ENCODE measurements at places on chromosomes 12 and 14. TPM values are rescaled to one million over a fixed set of nuclear protein-coding genes. Genes with fewer than 3 reads are reported as not detected.

- DNase-seq: no peak
Observed at GRCh38 chr14:98890556-98891340, 381.2 kb downstream of the BCL11B start.

DNA sequence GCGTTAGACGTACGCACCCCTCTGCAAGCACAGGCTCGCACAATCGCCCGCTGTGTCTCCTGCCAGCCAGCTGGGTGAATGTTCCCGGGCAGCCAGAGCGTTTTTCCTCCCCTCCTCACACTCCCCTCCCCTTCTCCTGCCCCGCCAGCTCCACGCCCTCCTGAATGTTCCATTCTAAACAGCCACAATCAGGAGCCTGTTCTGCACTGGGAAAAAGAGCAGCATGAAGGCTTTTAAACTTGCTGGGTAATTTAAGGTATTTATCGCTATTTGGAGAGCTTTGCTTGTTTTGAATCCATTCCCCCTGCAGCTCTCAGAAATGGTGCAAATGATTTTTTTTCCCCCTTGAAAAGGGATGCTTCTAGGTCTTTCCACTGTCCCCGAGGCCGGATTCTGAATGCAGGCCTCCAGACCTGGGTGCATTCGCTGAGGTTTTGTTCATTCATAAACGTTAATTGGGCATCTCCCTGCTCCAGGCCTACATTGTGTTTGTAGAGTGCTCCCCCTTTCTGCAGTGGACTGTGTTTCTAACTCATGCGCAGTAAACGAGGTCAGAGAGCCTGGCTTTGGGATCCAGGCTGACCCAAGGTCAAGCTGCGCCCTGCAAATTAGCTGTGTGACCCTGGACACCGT lies 212.5 kb downstream of the CHST11 start:
- DNase-seq: no peak

GRCh38 chr14:100540141-100540925 lies 46.9 kb downstream of the BEGAIN start:
- peak; percentile 54 for DNase-seq

- DNase-seq: no peak
Observed at GRCh38 chr12:15797818-15798217, 8.6 kb upstream of the EPS8 start.

GRCh38 chr12:11827091-11828061 lies 177.9 kb downstream of the ETV6 start:
- DNase-seq: no peak

- no peak for DNase-seq
Observed at GRCh38 chr12:83939718-83940117, 972.9 kb downstream of the SLC6A15 start.

GRCh38 chr14:35879654-35880249 lies 53.6 kb downstream of the BRMS1L start:
- DNase-seq: no peak

DNA sequence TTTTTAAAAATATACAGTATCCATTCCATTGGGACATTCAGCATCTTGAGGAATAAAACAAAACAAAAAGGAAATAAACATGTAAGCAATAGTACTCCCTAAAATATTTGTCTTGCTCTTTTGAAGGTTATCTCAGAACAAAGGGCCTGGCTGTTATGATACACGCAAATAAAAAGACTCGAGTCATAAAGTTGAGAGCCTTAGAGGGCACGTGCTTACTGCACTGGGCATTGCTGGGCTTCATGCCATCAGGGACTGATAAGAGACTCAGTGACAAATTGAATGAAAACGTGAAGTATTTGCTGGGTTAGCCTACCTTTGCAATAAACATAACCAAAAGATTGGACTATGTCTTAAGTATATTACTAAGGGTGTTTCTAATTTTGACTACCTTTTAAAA lies 118.9 kb downstream of the SLC35F4 start:
- peak; percentile 38 for DNase-seq

GRCh38 chr12:32158525-32158924 lies 51.9 kb downstream of the BICD1 start:
- no peak for DNase-seq

DNA sequence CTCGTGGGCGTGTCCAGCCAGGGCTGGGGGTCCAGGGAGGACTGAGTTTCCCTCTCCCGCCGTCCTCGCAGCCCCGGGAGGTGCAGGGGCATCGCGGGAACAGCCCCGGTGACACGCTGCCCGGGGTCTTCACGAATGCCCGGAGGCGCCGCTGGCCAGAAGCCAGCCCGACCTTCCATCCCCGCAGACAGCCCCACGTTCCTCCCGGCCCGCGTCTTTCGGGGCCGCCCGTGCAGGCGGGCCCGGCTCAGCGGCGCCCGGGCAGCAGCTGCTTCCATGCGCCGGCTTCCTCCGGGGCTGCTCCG lies 827 bp upstream of the TEDC1 start:
- DNase-seq: no peak

GRCh38 chr14:79279645-79280597 lies 931.4 kb downstream of the DIO2 start:
- DNase-seq: peak; percentile 27

DNA sequence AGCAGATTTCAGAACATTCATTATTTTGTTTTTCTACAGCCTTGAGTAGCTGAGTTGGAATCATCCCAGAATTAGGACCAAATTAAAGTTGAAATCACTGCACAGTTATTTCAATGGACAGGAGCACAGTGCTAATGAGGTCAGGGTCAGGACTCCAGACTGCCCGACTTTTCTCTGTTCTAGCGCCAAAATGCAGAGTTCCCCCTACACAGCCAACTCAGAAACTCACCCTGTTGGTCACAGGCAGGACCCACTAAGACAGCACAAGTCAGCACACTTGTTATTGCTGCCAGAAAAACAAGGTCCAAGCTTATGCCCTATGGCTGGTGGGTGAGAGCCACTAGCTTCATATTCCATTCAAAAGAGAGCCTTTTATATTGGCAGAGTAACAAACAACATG lies 198.1 kb upstream of the KRR1 start:
- no peak for DNase-seq

DNA sequence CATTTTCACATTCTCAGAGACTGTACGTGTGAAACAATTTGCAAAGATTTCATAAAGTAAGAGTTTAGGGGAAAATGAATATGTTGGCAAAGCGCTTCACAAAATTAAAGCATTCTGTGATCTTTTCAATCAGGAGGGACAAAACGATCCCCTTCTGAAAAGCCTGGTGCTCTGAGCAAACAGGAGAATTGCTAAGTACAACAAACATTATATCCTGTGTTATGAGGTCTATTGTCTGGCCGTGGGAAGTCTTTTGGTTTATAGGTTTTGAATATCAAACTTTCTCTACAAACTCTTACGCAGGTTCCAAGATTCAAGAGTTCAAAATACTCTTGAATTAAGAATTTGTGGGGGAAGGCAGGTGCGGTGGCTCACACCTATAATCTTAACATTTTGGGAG lies 7.2 kb upstream of the FOXN3 start:
- no peak for DNase-seq

- DNase-seq: no peak
Observed at GRCh38 chr12:33546004-33546403, 106.4 kb upstream of the SYT10 start.

GRCh38 chr12:54185919-54186318 lies 2.9 kb downstream of the SMUG1 start:
- no peak for DNase-seq

- DNase-seq: no peak
Observed at GRCh38 chr12:106586803-106587684, 4.2 kb downstream of the RFX4 start.

GRCh38 chr12:57869298-57869926 lies 22.9 kb upstream of the CTDSP2 start:
- no peak for DNase-seq

DNA sequence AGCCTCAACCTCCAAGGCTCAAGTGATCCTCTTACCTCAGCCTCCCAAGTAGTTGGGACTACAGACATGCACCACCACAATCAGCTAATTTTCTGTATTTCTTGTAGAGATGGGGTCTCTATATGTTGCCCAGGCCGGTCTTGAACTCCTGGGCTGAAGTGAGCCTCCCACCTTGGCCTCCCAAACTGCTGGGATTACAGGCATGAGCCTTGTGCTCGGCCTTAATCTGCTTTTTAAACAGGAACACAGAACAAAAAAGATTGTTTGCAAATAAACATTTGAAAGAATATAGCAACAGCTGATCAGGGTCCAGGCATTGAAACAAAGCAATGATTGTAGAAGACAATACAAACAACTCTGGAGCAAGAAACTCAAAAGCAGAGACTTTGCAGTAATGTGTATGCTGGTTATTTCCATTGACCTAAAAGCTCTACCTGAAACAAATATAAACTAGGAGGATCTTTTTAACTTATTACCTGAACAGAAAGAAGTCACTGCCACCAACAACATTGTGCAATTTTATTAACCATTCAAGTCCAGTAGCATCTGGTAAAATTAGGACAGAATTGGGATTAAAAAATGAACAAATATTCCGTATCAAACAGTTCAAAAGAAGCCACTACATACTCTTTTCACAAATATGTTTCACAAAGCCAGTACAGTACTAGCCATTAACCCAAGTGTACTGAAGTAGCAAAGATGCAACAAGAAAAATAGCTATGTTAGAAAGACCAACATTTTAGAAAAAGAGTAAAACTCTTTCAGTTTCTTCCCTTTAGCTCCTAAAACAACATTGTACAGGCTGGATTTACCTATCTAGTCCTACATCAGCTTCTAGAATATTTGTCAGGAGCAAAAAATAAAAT lies 14.2 kb downstream of the AMN1 start:
- DNase-seq: no peak

DNA sequence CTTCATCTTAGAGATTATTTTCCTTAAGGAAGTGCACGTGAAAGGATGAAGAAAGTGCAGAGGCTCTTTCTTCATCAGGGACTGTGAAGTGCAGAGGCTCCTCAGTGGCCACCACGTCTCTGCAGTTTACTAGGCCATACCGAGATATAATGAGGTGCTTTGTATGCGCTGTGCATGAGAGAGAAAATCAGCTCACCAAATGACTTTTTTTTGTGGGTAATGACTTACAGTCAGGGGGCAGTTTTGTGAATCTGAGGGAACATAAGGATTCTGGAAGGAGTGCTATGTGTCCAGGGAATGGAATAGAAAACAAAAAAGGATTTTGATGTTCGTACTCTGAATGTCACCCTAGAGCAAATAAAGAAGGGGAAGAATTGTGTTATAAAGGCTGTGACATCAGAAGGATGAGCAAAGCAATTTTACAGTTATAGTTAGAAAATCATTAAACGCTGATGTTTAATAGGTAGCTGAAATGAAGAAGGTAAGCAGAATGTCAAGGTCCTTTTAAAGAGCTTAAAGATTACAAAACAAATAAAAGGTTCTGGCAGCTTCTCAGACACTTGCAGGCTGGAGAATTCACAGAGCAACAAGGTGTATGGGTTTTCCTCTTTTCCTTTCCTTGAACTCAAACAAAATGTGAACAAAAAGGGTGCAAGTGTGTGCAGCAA lies 247.5 kb upstream of the NOVA1 start:
- no peak for DNase-seq

DNA sequence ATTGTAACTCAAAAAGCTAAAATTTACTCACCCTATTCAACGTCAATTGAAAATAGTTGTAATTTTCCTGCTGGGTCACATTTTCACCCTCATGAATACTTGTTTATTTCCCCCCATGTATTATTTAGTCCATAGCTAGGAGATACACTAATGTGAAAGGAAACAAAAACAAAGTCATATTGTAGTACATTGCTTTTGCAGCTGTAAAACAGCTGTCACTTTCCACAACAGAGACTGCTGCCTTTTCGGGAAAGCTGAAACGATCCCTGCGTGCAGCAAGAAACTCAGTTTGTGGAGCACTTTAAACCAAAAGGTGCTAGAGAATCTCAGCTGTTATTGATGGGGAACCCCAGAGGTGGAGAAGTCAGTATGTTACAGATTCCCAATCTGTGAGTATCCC lies 4.3 kb downstream of the RACGAP1 start:
- DNase-seq: no peak

GRCh38 chr12:88015825-88016224 lies 13.4 kb downstream of the C12orf50 start:
- no peak for DNase-seq

DNA sequence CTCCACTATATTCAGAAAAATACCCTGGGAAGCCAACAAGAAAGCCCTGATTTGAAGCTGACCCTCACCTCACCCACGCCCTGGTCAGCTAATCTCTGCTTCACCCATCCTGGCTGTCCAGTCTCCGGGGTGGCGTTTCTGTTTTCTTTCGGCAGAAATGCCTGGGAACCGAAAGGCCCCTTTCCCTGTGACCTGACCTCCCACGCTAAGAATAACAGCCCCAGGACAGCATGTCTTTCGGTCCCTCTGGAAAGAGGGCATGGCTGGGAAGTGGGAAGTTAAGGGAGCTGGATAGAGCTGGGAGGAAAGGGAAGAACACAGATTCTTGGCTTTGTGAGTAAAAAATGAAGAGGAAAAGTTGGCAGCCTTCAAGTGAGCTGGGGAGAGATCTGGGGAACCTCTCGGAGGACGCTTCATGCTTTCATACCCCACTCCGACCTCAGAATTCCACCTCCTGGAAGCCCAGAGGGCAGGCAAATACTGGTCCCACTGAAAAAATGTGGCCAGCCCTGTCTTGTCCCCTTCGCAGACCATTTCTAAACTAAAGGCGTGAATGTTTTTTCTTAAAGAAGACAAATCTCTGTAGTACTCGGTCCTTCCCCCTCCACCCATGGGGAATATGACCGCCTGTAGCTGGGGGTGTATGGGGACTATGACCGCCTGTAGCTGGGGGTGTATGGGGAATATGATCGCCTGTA lies 163.0 kb upstream of the FKBP4 start:
- no peak for DNase-seq

DNA sequence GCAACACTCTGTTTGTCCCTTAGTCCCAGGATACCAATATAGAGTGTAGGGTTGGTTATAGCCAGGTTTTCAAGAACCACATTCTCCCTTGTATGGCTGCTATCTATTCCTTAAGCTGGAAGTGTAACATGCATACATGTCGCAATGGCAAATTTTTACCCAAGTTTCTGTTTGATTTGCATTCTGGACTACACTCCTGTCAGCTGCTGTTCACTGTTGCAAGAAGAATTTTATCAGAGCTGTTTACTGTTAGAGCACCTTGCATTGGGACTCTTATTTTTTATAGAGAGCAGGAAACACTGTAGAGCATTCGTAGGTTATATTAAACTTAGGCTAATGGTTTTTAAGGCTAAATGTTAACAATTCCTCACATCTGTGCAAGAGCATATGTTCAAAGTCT lies 376.0 kb upstream of the LRFN5 start:
- DNase-seq: no peak

- DNase-seq: peak; percentile 34
Observed at GRCh38 chr14:95713596-95714371, at the start of gene TCL1A. Gene TCL1A (minus strand): TSS chr14:95714125. CDS start chr14:95714066, 59 bp downstream.

The ADCY6 gene
- 15.6 TPM for total RNA-seq

The CHD8 gene
- total RNA-seq: 53.8 TPM

The STRAP gene
- 118 TPM for total RNA-seq

The KCNC2 gene
- not detected for total RNA-seq

The SRGAP1 gene
- 10.9 TPM for total RNA-seq

The DYRK4 gene
- total RNA-seq: 60.5 TPM

The TSFM gene
- total RNA-seq: 57.6 TPM

The RESF1 gene
- total RNA-seq: 14.0 TPM

The CFAP54 gene
- total RNA-seq: 5.3 TPM

The TMTC1 gene
- 0.11 TPM for total RNA-seq

The CARMIL3 gene
- 0.11 TPM for total RNA-seq

The SLC25A21 gene
- 0.37 TPM for total RNA-seq

The GLT8D2 gene
- total RNA-seq: 4.7 TPM
